ENCODE measurements at places on chromosomes 4 and X.

DNA sequence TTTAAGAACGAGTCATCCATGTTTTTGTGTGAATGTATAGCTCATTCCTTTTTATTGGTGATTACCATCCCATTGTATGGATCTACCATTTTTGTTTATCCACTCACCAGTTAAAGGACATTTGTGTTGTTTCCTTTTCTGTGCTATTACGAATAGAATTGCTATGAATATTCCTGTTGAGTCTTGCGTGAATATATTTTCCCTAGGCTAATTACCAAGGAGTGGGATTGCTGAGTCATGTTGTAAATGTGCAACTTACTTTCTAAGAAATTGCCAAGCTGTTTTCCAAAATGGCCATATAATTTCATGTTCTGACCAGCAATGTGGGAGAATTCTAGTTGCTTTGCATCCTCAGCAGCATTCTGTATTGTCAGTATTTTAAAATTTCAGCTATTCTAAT lies 51.3 kb downstream of the YIPF6 start:
- no peaks in the 10 kb centered on the region for H3K36me3 ChIP-seq
- no peak overlapping the region for H3K4me3 ChIP-seq
- H3K4me1 ChIP-seq = no peaks in the 10 kb centered on the region
- H3K27ac ChIP-seq = no peak overlapping the region
- no peaks in the 10 kb centered on the region for H3K27me3 ChIP-seq

- H3K27ac ChIP-seq = no peak overlapping the region
- no peaks in the 10 kb centered on the region for H3K36me3 ChIP-seq
- no peak overlapping the region for H3K4me3 ChIP-seq
- DNase-seq = no peak
- no peaks in the 10 kb centered on the region for H3K4me1 ChIP-seq
Observed at GRCh38 chrX:2540426-2540947, 39.7 kb upstream of the DHRSX start.

DNA sequence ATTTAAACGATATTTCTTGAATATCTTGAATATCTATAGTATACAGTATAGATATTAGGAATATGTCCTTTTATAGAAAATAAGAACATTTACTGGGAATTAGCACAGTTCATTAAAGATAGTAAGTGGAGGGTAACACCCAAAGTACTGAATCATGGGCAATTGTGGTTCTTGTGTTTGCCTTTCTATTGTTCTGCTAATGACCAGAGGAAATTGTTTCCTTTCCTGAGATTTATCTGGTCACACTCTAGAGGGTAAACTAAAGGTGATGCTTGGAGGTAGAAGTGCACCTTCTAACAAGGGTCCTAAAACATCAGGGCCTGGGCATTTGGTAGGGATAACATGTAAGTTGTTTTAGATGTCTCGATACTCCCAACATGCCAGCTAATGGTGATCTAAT lies 241.3 kb upstream of the SFRP2 start:
- peaks cover 3% of the 10 kb centered on the region for H3K27me3 ChIP-seq
- DNase-seq = no peak
- H3K27ac ChIP-seq = no peak overlapping the region
- no peaks in the 10 kb centered on the region for H3K36me3 ChIP-seq
- no peaks in the 10 kb centered on the region for H3K4me1 ChIP-seq
- no peak overlapping the region for H3K4me3 ChIP-seq

DNA sequence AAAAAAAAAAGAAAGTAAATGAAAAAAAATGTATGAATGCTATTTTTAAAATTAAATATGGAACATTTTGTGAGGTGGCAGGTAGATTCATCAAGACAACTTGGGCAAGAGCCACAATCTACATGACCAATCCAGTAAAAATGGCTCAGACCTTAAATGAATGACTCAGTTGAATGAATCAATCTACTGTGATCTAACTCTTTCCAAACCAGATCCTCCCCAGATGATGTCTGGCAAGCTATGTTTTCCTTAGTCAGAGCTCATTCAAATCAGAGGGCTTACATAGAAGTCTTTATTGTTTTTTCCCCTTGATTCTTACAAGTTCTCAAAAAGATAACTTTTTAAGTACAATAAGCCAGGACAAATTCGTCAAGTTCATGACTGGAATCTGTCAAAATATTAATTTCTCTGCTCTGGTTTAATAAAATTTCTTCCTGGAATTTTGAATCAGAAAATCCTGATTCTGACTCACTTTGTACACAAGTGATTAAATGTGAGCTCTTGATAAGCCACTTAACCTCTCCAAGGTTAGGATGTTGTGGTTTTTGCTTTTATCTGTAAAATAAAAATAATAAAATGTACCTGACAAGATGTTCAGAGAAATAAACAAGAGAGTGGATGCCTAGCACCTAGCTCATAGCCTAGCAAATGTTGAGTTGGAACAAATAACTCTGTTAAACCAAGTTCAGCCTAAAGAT lies 105.6 kb upstream of the SMIM31 start:
- DNase-seq = no peak
- H3K4me3 ChIP-seq = no peak overlapping the region
- no peak overlapping the region for H3K27ac ChIP-seq
- H3K4me1 ChIP-seq = no peaks in the 10 kb centered on the region
- H3K27me3 ChIP-seq = no peaks in the 10 kb centered on the region

DNA sequence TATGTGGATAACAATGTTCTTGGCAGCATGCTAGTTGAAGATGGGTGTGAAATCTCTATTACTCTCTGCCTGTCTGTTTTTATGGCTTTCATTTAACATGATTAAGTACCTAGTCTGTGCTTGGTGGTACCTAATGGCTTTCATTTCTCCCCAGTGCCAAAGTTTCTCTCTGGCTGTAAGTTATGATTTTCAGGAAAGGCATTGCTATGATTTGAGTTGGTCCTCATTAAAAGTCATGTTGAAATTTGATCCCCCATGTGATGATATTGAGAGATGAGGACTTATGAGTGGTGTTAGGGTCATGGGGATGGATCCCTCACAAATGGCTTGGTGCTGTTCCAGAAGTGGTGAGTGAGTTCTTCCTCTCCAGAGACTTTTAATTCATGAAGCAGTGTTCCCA lies 162.4 kb upstream of the IL15 start:
- no peaks in the 10 kb centered on the region for H3K27me3 ChIP-seq
- H3K4me1 ChIP-seq = no peaks in the 10 kb centered on the region
- H3K4me3 ChIP-seq = no peak overlapping the region
- no peak for DNase-seq

DNA sequence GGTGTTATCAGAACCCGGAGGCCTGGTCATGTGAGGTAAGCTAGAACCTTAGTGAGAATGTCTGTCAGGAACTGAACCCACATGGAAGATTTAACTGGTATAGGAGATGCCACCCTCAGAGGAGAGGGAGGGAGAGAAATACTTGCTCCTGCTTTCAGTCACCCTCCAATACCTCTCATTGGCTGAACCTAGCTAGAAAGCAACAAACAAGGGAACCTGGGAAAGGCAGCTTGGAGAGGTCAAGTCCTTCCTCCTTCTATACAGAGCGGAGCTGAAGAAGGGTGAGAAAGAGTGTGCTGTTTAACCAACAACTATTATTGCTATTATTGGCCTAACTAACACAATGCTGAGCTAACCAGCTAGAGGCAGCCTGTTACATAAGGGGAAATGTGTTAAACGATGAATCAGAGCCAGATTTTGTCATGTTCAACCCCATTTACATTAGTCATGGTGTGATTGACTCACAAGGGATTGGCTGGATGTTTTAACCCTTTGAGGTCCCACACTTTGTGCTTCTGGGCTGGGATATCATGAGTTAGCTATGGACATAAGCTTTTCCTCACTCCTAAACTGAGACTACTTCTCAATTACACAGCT lies 96.5 kb upstream of the ESX1 start:
- DNase-seq = no peak
- no peaks in the 10 kb centered on the region for H3K4me1 ChIP-seq
- H3K36me3 ChIP-seq = no peaks in the 10 kb centered on the region
- no peak overlapping the region for H3K27ac ChIP-seq
- H3K27me3 ChIP-seq = no peaks in the 10 kb centered on the region

- peaks cover 17% of the 10 kb centered on the region for H3K4me1 ChIP-seq
- no peaks in the 10 kb centered on the region for H3K27me3 ChIP-seq
- H3K4me3 ChIP-seq = no peak overlapping the region
- no peaks in the 10 kb centered on the region for H3K36me3 ChIP-seq
- no peak for DNase-seq
Observed at GRCh38 chr4:112170451-112170993, 25.3 kb downstream of the FAM241A start.

- no peaks in the 10 kb centered on the region for H3K36me3 ChIP-seq
- no peaks in the 10 kb centered on the region for H3K4me1 ChIP-seq
- no peak overlapping the region for H3K27ac ChIP-seq
- H3K27me3 ChIP-seq = no peaks in the 10 kb centered on the region
- H3K4me3 ChIP-seq = no peak overlapping the region
Observed at GRCh38 chr4:71607780-71608677, 175.8 kb downstream of the GC start.

DNA sequence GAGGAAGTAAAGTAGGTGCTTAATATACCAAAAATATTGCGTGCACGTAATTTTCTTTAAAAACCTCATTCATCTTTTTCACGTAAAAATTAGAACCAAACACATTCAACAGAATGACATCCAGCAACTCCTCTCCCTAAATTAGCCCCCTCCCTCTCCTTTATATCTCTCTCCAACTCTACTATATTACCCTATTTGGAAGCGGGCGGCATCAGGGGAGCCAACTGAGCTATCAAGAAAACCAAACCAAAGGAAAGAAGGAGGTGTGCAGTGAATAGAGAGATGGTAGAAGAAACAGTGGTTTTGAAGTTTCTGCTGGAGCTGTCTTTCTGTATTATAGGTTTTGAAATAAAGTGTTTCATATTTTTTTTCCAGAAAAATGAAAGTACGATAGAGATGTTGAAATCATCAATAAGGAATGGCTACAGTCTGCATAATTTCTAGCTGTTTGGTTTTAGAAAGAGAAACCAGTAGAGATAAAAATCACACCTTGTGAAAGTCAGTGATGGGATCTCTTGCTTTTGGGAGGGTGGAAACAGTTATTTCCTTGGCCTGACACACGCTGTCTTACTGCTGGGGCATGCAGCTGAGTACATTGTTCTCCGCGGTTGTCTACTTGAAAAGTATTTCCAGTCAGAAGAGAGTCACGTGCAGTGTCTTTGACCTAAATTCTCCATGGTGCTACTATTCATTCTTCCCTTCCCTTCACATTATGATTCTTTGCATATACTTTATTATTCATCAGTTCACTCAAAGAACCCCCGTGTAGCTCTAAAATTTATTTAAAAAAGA lies 94.1 kb upstream of the WDR17 start:
- no peaks in the 10 kb centered on the region for H3K36me3 ChIP-seq
- no peak overlapping the region for H3K27ac ChIP-seq
- no peaks in the 10 kb centered on the region for H3K27me3 ChIP-seq
- no peak for DNase-seq

- H3K27me3 ChIP-seq = no peaks in the 10 kb centered on the region
- no peak for DNase-seq
- H3K27ac ChIP-seq = no peak overlapping the region
- no peak overlapping the region for H3K4me3 ChIP-seq
Observed at GRCh38 chr4:147975933-147976928, 244.3 kb downstream of the ARHGAP10 start.

GRCh38 chr4:100945789-100946188 lies 401.5 kb downstream of the PPP3CA start:
- no peak overlapping the region for H3K27ac ChIP-seq
- no peaks in the 10 kb centered on the region for H3K36me3 ChIP-seq
- no peaks in the 10 kb centered on the region for H3K27me3 ChIP-seq
- DNase-seq = no peak
- no peaks in the 10 kb centered on the region for H3K4me1 ChIP-seq

GRCh38 chrX:69388526-69388925 lies 115.6 kb upstream of the NALF2 start:
- no peaks in the 10 kb centered on the region for H3K4me1 ChIP-seq
- no peak overlapping the region for H3K27ac ChIP-seq
- no peak for DNase-seq
- H3K27me3 ChIP-seq = no peaks in the 10 kb centered on the region
- no peak overlapping the region for H3K4me3 ChIP-seq

DNA sequence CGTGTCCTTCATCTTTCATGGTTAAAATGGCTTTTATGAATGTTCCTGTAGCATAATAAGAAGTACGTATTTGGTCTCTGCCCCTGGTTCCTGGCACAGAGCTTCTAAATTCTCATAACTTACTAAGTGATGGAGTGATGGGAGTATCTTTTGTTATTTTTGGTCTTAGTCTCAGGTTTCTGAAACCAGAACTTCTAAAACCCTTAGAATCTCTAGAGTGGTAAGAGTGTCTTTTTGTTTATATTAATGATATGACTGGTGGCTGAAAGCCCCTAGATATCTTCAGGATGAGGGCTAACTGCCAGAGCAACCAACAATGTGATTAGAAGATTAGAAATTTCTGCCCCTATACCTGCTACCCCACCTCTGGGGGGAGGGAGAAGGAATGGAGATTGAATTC lies 45.8 kb upstream of the BBS12 start:
- H3K27me3 ChIP-seq = no peaks in the 10 kb centered on the region
- H3K27ac ChIP-seq = no peak overlapping the region
- no peak for DNase-seq
- H3K36me3 ChIP-seq = no peaks in the 10 kb centered on the region

- H3K36me3 ChIP-seq = no peaks in the 10 kb centered on the region
- H3K4me1 ChIP-seq = no peaks in the 10 kb centered on the region
- H3K4me3 ChIP-seq = no peak overlapping the region
- H3K27me3 ChIP-seq = no peaks in the 10 kb centered on the region
- no peak overlapping the region for H3K27ac ChIP-seq
- DNase-seq = no peak
Observed at GRCh38 chr4:78578674-78579425, 27.3 kb downstream of the ANXA3 start.

- no peaks in the 10 kb centered on the region for H3K27me3 ChIP-seq
- H3K27ac ChIP-seq = no peak overlapping the region
- H3K4me3 ChIP-seq = no peak overlapping the region
Observed at GRCh38 chrX:53695946-53696549, 9.5 kb upstream of the HUWE1 start.

GRCh38 chrX:118346258-118347094 lies 570 bp downstream of the WDR44 start:
- no peaks in the 10 kb centered on the region for H3K36me3 ChIP-seq
- H3K4me3 ChIP-seq = peak overlapping the region; percentile 73
- peak overlapping the region; percentile 88 for H3K27ac ChIP-seq
- H3K27me3 ChIP-seq = no peaks in the 10 kb centered on the region

DNA sequence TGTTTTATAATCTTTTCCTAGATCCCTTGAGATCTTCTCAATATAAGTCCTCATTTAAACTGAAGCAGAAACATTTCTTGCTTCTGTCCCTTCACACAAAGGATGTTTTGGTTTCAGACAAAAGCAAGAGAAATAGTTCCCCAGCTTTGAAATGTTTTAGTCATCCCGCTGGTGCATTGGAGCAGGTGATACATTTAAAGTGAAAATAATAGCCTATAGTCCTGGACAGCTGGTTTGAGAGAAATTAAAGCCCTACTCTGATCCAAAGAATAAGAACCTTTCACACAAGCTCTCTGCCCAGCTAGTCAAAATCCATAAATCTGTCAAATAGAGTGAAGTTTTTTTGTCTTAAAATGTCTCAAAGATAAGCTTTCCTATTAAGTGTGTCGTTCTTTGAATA lies 79.4 kb downstream of the LUZP4 start:
- no peaks in the 10 kb centered on the region for H3K36me3 ChIP-seq
- H3K4me1 ChIP-seq = no peaks in the 10 kb centered on the region
